ENCODE measurements at places on chromosomes 1 and 21. TPM values are rescaled to one million over a fixed set of nuclear protein-coding genes. Genes with fewer than 3 reads are reported as not detected.

DNA sequence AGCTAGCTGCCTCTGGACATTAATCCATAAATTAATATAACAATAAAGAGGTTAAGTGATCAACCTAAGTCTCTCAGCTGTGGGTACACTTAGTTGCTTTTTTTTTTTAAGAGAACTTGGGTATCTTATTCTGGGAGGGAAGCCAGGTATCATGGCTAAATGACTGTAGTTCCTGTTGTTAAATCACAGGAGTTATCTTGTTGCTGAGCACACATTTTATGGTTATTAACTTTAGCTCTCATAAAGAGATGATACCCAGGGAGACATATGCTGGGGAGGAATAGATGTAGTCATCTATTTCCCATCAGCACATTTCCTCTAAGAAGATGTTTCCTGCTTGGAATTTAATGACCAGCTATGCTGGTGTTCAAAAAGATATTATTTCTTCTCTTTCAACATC is 227.8 kb downstream of the PTGER3 start:
- no peak for DNase-seq

DNA sequence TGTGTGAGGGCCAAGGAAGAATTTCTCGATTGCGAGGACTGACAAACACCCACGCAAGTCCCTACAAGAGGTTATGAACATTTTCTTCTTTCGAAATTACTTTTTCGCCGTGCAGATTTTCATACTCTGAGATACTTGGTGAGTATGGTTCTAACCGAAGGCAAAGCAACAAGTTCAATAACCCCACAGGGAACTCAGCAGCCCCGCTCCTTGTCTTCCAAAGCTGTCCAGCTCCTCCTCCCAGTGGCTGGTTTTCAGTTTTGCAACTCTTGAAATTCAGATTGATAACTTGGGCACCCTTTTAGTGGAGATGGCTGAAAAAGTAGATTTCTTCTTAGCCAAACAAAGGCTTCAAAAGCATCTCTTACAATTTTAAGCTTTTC is 154.4 kb downstream of the SETD4 start:
- no peak for DNase-seq

GRCh38 chr1:85734931-85735330 is 26.7 kb upstream of the ZNHIT6 start:
- no peak for DNase-seq

DNA sequence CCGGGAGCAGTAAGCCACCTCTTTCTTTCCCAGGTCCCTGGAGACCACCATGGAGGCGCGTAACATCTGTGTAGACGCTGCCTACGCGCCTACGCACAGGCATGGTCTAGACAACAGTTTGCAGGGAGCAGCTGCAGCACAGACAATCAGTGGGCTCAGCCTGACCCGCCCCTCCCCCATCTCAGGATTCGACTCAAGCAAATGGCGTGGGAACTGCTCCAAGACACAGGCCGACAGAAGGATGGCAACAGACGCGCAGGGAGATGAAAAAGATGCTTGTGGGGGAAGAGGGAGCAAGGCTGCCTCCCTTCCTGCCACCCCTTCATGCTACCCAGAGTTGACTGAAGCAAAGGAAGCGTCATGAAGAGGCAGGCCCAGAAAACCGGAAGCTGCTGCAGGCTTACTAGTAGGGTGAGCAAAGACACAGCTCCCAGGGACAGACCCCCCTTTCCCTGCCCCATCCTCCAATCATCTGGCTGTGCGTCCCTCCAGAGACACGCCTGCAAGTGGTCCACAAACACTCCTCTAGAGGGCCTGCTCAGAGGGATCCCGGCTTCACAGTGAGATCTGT is 19.5 kb downstream of the STK40 start:
- DNase-seq = peak; percentile 65

KCNQ4 gene
- 0.46 TPM for total RNA-seq

SORT1 gene
- total RNA-seq = 162 TPM

RNU1-2 gene
- total RNA-seq = under 0.01 TPM

Data from upper lobe of left lung (tissue), 6 donors.